NCI-H1694 treated with DMSO at 0.1 percent for 48 hours (cell line): ENCODE measurements at places on chromosomes 11 and 22.

GRCh38 chr11:115067471-115067870 lies 389.1 kb downstream of the NXPE2 start:
- DNase-seq, result no peak

GRCh38 chr11:65452806-65453490 lies 30.4 kb downstream of the NEAT1 start:
- no peak for DNase-seq

GRCh38 chr11:66720223-66720898 lies 8.7 kb downstream of the SPTBN2 start:
- DNase-seq, result no peak

DNA sequence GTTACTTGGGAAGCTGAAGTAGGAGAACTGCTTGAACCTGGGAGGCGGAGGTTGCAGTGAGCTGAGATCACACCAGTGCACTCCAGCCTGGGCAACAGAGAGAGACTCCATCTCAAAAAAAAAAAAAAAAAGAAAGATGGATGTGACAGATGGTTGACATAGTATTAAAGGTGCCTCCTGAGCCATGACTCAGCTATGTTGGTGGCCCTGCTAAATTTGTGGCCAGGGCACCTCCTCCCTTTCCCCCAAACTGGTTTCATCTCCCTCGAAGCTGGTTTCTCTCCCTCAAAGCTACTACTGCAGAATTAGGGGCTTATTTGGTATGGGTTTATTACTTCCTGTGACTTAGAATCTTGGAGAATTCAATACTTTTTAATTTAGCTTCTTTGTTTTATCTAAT lies 31.5 kb downstream of the SDHD start:
- no peak for DNase-seq

GRCh38 chr11:20671856-20672546 lies 2.6 kb downstream of the NELL1 start:
- peak; percentile 40 for DNase-seq

GRCh38 chr11:57662893-57663292 lies 5.0 kb upstream of the ZDHHC5 start:
- DNase-seq, result no peak

GRCh38 chr11:22795914-22796313 lies 33.7 kb downstream of the SVIP start:
- DNase-seq, result no peak

DNA sequence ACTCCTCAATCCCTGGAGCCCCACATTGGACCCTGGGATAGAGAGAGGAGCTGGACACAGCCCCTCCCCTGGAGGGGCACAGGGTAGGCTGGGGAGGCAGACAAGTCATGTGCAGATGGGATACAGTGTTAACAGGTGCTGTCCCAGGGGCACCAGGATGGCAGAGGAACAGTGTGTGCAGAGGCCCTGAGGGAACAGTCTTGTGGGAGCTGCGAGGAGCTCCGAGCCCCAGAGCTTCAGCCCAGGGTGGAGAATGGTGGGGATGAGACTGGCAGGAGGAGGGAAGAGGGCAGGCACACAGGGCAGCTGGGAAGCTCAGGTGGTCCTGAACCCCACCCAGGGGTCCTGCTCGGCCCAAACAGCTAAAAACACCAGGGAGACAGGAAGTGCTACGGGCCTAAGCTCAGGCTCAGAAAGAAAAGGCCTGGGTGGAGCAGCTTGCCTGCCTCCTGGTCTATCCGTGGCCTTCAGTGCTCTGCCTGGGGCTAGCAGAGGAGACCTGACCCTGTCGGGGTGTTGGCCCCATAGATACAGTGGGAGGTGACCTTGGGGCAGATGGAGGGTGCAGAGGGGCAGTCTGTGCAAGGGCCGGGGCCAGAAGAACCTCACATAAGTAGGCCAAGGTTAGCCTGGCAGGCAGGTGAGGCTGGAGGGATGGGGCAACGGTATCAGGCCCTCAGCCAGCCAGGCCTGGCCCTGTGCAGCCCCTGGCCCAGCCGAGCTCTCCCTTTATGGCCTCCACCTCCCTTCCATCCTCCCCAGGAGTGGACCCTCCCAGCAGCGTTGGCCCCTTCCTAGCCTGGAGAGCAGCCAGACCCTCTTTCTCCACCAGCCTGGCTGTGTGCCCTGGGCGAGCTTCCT lies 15.4 kb downstream of the CAPN5 start:
- DNase-seq, result no peak

DNA sequence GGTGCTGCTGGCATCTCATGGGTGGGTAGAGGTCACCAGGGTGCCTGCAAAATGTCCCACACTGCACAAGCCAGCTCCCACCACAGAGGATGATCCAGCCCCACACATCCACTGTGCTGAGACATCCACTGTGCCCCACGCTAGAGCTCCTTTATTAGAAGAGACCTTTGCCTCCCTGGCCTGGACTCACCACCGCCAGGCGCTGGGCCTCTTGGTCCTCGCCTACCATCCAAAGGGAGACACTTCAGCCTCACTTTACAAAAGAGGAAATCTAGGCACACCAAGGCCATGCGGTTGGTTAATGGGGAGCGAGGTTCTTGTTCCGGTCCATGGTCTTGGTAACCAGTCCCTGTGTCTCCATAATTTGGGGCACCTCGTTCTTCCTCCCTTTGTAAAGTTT lies 3.4 kb upstream of the ANO1 start:
- no peak for DNase-seq

DNA sequence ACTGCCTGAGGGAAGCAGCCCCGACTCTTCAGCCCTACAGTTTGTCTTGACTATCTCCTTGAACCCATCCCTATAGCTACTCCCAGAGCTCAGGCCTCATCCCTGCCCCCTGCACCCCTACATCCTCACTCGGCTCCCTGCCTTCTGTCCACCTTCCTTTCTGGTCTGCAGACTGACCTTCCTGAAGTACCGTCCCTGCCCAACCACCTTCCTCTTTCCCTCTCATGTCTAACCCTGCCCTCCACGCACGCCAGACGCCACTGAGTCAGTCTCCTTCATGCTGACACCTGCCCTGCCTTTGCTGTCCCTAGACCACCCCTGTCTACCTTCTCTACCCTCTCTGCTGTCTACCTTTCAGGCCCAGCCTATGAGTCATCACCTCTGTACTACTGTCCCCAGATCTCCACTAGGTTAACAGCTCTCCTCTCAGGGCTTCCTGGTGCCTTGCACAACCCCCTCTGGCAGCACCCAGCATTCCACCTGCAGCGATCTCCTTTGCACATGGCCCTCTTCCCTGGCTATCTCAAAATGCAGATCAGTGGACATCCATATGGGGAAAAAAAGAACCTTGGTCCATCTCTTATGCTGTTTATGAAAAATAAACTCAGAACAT lies 8.9 kb downstream of the KCTD21 start:
- DNase-seq, result no peak

GRCh38 chr11:29293825-29294224 lies 723.0 kb downstream of the KCNA4 start:
- no peak for DNase-seq

GRCh38 chr11:63369165-63369970 lies at the start of gene SLC22A9:
TSS of gene SLC22A9 (plus strand) at chr11:63369785. CDS start at chr11:63370057, 272 bp downstream.
- no peak for DNase-seq

DNA sequence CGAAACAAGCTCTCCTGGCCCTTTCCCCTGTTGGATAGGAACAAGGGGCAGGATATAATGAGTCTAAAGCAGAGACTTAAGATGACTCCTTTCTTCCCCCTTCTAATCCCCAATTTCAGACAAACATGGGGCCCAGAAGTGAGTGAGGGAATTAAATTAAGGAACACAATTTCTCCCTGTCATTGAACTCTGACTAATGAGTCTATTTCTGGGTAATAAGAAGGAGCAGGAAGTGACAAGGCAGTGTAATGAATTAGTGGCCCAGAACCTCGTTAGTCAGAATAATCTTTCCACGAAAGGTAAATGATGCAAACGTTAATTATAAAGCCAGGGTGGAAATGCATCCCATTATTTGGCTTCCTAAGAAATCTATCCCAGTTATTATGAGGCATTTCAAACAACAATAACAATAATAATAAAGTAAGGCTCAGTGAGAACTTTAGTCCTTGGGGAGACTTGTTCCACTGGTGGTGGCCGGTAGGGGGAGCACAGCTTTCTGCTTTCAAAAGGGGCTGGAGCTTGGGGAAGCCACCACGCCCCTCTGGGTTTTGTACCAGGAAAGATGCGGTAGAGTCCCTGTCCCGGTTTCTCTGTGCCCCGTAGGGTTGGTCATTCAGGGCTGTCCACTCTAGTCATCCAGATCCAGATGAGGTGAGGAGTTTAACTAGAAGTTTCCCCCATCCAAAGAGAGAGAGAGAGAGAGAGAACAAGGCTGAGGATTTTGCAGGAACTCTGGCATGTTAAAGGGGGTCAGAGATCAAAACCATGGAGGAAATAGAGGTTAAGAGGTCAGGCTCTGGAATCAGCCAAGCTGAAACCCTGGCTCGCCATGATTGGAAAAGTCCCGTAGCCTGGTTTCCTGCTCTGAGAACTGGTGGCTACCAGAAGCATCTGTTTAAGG lies 298.3 kb downstream of the NTM start:
- DNase-seq, result no peak

GRCh38 chr11:16793511-16793910 lies 55.1 kb downstream of the C11orf58 start:
- no peak for DNase-seq

GRCh38 chr22:30033901-30034300 lies 46.4 kb upstream of the HORMAD2 start:
- DNase-seq, result no peak

- DNase-seq, result no peak
These were observed at the start of gene APOL3 for GRCh38 chr22:36160499-36160942. TSS of gene APOL3 (minus strand) at chr22:36160755. CDS start at chr22:36149055, 11,700 bp downstream.

DNA sequence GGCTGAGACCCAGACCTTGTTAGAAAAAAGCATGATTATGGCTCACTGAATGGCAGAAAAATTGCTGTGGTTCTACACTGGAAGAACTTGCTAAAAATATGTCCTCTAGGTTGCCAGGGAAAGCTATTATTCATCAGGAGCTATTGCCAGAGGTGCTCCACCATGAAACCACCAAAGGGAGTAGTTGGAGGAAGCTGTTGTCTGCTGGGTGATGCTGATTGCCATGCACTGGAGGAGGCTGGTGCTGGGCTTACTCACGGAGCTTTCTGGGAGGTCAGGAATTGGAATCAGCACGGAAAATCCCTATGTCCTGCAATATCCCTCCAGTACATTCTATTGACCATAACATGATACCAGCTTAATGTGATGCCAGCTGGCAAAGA lies 199.6 kb upstream of the ZBED5 start:
- DNase-seq, result no peak

- DNase-seq, result no peak
These were observed 611.9 kb downstream of the TBC1D22A start for GRCh38 chr22:47374273-47374771.

- no peak for DNase-seq
These were observed 190.0 kb downstream of the ETS1 start for GRCh38 chr11:128397362-128397761.

DNA sequence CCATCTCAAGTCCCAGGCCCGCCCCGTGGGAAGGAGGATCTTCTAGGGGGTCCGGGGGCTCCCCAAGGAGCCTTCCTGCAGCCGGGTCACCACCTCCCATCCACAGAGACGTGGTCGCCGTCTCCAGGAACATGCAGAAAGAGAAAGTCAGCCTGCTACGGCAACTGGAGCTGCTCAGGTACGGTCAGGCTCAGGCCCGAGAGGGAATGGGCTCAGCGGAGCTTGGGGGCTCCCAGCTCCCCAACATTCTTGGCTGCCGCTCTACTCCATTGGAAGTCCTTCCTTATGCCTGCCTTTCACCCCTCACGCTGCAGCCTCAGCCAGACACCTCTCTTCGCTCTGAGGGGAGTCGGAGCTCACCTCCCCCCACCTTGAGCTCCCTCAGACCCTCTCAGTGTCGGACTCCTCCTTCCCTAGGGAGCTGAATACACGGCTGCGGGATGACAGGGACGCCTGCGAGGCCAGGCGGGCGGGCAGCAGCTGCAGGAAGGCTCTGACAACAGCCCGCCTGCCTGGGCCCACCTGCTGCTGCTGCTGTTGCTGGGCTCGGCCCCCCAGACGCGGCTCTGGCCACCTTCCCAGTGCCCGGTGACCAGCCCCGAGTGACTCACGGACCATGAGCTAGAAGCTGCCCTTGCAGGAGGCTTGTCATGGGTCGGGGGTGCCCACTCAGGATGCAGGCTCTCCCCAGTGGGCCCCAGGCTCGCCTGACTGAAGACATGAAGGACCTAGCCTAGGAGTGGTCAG lies 1.5 kb upstream of the CD151 start:
- no peak for DNase-seq

- no peak for DNase-seq
These were observed 846 bp upstream of the UNC93B1 start for GRCh38 chr11:68004551-68005335.

DNA sequence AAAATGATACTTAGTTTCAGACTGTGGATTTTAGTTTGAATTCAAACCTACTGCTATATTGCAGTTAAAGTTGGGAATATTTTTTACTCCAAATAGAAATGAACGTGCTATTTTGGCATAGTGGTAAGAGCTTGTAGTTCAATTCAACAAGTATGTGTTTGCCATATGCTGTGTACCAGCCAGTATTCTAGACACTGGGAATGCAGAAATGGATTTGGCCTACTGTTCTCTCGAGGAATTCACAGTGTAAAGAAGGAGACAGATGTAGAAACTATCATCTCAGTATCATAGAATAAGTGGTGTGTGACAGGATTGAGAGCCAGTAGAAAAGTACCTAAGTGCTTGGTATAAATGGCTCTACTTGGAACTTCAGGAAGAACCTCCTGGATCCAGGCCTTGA lies 80.4 kb downstream of the ATXN10 start:
- DNase-seq, result no peak

GRCh38 chr11:78038697-78039313 lies 15.7 kb upstream of the KCTD14 start:
- no peak for DNase-seq

DNA sequence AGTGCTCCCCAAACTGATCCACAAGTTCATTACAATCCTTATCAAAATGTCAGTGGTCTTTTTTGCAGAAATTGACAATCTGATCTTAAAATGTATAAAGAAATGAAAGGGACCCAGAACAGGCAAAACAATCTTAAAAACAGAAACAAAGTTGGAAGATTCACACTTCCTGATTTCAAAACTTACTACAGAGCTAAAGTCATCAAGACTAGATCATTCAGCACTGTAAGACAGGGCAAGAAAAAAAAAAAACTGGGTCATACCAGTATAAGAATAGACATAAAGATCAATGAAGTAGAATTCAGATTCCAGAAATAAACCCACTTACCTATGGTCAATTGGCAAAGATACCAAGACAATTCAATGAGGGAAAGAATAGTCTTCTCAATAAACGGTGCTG lies 4.5 kb upstream of the STK33 start:
- DNase-seq, result no peak

DNA sequence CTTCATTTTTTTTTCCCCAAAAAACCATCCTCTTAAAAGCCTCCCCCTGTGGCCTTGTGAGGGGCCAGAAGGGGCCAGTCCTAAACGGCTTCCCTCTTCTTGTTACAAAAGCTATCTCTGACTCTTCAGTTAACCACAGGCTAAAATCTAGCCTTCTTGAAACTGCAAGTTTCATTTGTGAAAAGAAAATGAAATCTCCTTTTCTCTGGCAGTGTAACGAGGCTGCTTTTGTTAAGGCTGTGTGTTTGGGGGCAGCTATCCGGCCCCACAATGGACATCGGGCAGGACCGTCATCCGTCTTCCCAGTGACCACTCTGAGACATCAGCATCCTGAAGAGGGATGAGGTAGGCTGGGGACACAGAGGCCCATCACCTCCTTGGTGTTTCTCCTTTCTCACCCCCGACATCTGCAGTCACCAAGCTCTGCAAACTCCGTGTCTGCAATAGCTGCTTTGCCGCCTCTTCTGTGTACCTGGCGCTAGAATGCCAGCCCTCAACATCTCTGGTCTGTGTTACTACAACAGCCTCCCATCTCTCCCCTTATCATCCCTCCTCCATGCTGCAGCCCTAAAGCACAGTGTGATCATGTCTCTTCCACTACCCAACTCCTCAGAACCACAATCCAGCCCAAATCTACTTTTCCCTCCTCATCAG lies 94.0 kb downstream of the RCN1 start:
- DNase-seq, result no peak

GRCh38 chr11:92495107-92495793 lies 270.6 kb downstream of the FAT3 start:
- DNase-seq, result no peak
